Adrenal gland (tissue), 19 donors: ENCODE measurements at places on chromosomes 5 and 9.

DNA sequence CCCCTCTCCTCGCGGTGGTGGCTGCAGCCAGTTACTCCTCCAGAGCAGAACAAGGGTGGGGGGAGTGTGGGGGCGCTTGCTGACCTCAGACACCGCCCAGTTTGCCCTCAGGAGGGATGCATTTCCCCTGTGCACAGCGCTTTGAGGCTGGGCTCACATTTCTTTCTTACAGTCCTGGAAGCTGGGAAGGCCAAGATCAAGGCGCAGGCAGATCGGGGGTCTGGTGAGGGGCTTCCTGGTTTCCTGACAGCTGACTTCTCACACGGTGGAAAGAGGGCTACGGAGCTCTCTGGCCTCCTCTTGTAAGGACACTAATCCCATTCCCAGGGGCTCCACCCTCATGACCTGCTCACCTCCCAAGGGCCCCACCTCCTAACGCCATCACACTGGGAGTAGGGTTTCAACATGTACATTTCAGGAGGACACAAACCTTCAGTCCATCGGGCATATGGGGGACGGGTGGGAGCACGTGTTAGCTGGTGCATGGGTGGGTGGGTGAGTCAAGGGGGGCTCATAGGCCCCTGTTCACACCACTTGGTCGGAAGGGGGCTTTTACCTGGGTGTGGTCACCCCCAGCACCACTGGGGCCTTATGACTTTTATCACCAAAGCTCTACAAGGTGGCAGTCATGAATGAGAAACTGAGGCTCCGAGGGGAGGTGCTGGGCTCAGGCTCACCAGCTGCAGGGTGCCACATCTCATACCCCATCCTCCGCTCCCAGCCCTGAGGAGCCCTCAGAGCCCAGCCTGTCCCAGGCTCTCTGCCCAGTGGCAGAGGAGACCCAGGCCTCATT lies 7.7 kb upstream of the SCGB3A1 start:
- DNase-seq, result peak; percentile 42

- no peak for DNase-seq
Observed at GRCh38 chr9:29021632-29022031, 1448.4 kb upstream of the C9orf72 start.

DNA sequence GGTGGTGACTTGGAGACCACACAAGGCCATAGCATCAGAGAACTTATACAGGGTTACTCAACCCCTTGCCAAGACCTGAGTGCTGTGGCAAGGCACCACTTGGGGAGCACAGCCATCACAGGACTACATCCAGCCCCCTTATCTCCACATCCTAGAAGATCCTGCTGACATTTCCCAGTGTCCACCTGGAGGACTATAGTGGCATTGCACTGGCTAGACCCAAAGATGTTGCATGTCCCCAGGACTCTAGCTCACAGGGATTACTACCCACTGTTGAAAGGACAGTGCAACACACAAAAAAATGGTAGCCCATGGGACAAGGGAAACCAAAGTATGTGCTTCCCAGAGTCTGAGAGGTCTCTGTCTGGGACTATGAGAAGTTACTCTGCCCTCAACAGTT lies 411.1 kb upstream of the NUDT12 start:
- DNase-seq, result no peak

DNA sequence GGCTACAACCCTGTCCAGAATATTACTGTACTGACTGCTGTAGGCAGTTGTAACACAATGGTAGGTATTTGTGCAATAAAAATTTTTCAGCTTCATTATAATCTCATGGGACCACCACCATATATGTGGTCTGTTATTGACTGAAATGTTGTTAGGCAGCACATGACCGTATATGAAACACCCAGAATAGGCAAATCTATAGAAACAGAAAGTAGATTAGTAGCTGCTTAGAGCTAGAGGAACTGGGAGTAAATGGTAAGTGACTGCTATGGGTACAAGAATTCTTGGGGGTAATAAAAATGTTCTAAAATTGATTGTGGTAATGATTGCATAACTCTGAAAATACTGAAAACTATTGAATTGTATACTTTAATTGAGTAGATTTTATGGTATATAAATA lies 185.7 kb downstream of the ESM1 start:
- no peak for DNase-seq

GRCh38 chr9:87179553-87180340 lies 232.4 kb upstream of the GAS1 start:
- no peak for DNase-seq

- DNase-seq, result peak; percentile 69
Observed at GRCh38 chr5:136810261-136810801, 445.0 kb upstream of the TRPC7 start.

DNA sequence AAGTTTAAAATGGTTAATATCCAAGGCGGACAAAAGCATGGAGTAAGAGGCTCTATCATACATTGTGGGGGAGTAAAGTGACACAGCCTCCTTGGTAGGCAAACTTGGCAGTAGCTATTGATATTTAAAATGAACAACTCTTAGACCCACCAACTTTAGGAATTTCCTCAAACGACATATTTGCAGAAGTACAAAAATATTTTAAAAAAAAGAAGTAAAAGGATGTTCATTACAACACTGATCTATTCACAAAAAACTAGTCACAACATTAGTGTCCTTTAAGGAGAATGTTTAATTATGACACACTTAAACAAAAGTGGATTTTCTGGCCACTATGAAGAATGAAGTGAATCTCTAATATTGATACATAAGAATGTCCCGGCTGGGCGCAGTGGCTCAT lies 1.7 kb downstream of the ALG2 start:
- no peak for DNase-seq

DNA sequence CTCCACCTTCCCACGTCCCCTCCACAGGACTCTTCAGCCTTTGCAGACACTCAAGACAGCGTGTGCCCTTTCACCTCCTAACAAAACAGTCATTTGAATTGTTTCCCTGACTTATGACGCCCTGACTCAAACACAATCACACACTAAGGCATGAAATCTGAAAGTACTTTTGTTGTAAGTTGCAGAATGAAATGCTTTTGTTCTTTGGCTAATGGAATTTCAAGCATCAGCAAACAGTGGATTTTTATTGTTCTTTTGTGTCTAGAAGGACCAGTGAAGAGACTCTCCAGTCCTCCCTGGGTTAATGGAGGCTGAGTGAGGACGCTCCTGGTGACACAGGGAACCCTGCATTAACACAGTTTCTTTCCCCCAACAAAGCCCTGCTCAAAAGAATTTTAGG lies 380.1 kb downstream of the CTNND2 start:
- no peak for DNase-seq
